Body of pancreas (tissue), 4 donors: ENCODE measurements at places on chromosomes 12 and 14. TPM values are rescaled to one million over a fixed set of nuclear protein-coding genes. Genes with fewer than 3 reads are reported as not detected.
A peak's percentile ranks its signal among the peaks of the same experiment; 100 is the strongest.

Gene SLC25A21
- total RNA-seq: not detected

Gene CDCA4
- total RNA-seq: 2.6 TPM

GRCh38 chr12:49022558-49023178 lies 4.1 kb upstream of the PRKAG1 start:
- DNase-seq: no peak

- no peak for DNase-seq
Observed at GRCh38 chr12:107519906-107520859, 165.4 kb upstream of the PWP1 start.

GRCh38 chr14:87688524-87688923 lies 304.5 kb downstream of the GALC start:
- no peak for DNase-seq

Gene LTB4R2
- 31.3 TPM for total RNA-seq

- no peak for DNase-seq
Observed at GRCh38 chr12:89965993-89966392, 257.4 kb upstream of the ATP2B1 start.

- no peak for DNase-seq
Observed at GRCh38 chr14:50839691-50840090, 8.7 kb upstream of the NIN start.

DNA sequence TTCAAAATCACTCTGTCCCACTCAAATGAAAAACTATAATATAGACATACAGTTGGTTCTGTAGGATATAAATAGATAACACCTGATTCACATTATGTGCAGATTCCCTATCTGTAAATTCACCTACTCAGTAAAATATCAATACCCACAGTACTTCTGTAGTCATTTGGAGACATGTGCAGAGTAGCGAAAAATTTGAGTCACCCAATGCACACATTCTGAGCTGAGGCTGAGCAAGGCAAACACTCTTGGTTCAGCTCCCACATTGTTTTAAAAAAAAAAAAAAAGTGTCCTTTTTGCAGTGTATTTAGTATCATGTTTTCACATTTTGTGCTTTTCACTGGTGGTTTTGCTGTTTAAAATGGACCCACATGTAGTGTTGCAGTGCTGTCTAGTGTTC lies 27.3 kb upstream of the BBS10 start:
- DNase-seq: no peak

DNA sequence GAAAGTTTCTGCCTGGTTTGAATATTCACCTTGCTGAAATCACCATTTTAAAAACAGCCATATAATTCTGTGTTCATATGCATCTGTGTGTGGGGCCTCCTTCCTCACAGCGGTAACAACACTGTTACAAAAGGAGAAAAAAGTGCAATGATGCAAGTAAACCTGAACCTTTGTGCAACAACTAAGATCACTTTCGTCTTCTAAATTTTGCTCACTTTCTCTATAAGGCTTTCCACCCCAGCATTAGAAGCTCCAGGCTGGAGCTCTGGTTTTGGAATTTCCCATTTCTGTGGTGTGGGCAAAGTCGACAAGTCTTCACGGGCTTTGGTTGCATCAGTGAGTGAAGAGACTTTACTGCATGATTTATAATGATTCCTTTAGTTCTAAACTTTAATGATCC lies 18.4 kb downstream of the FGD6 start:
- DNase-seq: no peak

DNA sequence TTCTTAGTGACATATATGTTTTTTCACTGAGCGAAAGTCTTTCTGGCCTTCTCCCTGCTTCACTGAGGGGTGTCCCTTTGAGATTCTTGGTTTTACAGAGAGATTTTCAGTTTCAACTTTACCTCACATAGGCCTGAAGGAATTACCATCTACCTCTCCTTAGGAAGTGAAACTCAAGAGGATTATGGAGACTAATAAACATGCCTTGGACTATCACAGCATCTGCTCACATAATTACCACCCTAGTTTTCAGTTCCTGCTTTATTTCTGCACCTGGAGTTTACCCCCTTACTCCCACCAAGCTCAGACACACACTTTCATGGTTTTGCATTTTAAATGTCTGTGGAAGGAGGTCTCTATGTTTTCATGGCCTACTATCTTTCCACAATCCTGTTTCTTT lies 118.3 kb upstream of the SCAF11 start:
- no peak for DNase-seq

DNA sequence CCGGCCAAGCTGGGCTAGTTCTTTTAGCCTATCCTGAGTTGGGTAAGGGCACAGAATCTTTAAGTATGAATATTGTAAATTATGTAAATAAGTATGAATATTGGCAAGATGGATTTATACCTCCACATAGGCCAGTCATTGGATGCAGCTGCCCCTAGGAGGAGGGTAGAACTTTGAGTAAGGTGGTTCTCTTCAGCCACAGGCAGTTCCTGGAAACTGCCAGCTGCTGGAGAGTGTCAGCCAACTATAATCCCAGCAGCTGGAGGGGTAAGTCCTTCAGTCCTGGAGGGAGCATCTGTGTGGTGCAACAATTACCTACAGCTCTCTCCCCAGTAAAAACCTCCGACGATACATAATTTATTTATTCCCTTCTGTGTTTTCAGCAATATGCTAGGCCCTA lies 65.8 kb upstream of the TMPO start:
- DNase-seq: no peak

GRCh38 chr12:101962486-101962885 lies 85.1 kb downstream of the DRAM1 start:
- no peak for DNase-seq

Gene MLXIP
- total RNA-seq: 43.6 TPM

DNA sequence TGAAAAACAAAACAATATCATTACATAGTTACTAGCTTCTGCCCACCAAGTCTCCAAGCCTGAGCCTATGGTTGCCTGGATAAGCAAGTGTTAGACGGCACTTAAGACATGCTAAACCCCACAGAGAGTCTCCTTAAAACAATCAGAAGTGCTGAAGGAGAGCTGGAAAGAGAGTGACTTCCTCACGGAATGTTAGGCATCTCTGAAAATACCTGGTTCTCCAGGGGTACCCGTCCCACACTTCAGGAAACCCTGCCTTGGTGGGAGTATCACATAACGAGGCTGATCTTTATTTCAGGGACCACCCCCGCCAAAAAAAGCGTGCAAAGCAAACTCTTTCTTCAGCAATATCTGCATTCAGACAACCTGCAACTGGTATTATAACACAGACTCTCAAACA lies 18.3 kb downstream of the LHX5 start:
- DNase-seq: no peak

- DNase-seq: peak; percentile 24
Observed at GRCh38 chr12:103571286-103571685, 15.8 kb upstream of the STAB2 start.

Gene PTGES3
- 56.0 TPM for total RNA-seq

GRCh38 chr14:94346841-94347240 lies 23.7 kb upstream of the SERPINA6 start:
- DNase-seq: no peak
